ENCODE measurements at places on chromosomes 16 and 17.

DNA sequence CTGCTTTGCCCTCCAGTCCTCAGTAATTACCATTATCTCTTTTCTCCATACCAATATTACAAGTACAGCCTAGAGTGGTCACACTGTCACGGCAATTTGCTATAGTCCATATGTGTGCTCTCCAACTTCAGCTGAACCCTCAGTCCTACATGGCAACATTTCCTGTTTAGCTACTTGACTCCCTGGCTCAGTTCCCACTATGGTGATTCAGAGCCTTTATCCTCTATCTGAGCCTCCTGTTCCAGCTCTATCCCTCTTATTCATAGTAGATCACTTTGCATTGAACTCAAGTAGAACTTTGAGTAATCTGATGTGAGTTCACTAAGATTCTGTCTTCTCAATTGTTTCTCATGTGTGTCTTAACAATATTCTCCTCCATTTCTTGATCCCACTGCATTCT, 43.7 kb upstream of the GOSR1 start:
- DNase-seq, result no peak

GRCh38 chr17:81601525-81602120, 35.3 kb downstream of the NPLOC4 start:
- no peak for DNase-seq

DNA sequence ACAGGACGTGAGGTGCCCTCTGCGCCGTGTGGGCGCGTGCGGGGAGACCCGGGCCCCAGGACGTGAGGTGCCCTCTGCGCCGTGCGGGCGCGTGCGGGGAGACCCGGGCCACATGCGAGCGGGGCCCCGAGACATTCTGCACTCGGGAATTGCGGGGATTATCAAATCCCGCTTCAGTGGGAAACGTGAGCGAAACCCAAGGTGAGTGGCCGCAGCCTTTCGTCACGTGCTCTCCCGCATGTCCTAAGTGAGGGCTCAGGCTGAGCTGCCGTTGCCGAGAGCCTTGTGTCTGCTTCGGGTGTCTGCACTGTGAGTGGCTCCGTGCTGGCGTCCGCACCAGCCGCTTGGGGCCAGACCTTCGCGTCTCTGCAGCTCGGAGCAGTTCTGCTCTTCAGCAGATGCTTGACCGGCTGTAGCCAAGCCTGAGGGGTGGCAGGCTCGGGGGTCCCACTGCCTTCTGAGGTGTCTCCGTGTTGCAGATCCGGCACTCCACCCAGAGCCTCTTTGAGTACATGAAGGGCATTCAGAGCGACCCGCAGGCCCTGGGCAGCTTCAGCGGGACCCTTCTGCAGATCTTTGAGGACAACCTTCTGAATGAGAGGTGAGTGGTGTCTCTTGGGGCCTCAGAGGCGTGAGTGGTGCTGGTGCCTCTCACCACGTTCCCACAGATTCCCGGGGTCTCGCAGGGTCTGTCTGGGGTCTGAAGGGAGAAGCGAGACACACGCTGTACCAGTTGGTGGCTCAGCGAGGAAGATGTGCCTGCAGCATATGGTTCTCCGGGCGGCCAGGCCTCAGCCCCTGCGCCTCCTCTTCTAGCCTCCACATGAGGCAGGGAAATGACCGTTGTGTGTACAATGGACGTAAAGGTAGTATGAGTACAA, 90.5 kb upstream of the ZNF750 start:
- DNase-seq, result no peak

DNA sequence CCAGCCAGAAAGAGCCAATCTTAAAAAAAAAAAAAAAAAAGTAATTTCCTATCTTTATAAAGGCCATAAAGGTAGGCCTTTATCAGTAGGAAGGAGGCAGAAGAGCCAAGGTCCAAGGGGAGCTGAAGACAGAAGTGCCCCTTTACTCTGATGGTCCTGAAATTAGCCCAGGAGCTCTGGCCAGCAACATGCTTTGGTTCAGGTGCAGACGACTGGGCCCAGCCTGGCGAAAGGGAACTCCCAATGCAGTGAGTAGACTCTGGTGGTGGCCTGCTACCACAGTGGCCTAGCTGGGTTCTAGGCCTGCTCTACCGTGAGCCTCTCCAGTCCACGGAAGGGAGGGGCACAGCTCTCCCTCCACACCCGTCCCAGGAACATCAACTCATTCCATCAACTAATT, 23.1 kb upstream of the MEIOB start:
- DNase-seq, result no peak

DNA sequence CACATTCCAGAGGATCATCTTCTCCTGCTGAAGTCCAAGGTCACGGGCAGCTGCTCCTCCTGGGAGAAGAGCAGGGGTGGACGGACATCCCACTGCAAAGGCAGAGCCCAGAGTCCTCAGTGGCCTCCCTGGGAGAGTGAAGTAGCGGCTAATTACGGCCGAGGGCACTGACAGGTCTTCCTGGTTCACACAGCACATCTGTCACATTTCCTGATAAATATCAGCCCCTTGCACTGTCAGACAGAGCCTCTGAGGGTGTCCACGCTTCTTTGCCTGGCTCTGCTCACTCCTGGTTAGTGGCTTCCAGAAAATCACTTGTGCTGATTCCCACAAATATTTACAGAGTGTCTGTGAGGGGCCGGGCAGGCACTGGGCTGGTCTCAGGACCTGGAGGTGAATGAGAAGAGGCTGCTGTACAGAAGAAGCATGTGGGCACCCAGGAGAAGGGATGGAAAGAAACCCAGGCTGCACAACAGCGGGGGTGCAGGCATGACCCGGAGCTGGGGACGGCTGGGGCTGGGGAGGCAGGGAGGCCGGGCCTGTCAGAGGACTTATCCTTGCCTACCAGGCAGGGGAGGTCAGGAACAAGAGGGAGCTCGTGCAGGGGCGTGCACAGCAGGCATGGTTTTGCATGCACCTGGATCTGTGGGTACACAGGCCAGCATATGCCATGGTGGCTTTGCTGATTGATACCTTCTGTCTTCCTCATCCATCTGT, 258.2 kb upstream of the TNRC6C start:
- DNase-seq, result no peak

DNA sequence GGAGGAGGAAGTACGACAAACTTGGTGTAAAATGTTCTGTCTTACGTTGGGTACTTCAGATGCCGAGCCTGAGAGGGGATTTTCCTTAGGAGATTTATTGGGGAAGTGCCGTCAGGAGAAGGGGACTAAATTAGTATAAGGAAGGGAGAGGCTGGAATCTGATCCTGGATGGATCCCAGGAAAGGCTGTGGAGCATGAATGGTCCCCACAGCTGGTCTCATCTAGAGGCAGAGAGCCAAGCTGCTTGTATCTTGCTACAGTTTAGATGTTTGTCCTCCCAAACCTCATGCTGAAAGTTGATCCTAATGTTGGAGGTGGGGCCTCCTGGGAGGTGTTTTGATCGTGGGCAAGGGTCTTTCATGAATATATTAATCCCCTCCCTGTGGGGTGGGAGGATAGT, 798.4 kb upstream of the EEF2KMT start:
- no peak for DNase-seq

GRCh38 chr16:72210072-72210471, 38.1 kb upstream of the PMFBP1 start:
- no peak for DNase-seq
